Hindlimb muscle (tissue), 1 donor: ENCODE measurements at places on chromosomes 2 and 18. TPM values are rescaled to one million over a fixed set of nuclear protein-coding genes. Genes with fewer than 3 reads are reported as not detected.

DNA sequence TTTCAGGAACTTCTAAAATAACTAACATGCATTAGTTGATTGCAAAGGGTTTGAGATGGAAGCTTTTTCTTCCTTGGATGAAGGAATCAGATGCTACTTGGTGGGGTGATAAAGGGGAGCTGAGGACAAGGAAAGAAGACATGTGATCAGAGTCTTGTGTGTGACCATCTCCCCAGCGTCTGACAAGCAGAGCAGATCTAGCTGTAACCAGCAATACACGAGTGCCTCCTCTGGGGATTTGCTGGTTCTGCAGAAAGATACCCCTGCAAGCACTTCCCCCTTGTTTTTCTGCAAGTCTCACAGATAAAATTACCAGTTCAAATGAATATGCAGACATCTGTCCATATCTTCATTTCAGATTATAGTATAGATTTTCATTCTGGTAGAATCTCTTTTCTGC is 2.7 kb downstream of the CDH7 start:
- DNase-seq = peak; percentile 18

GRCh38 chr2:197846777-197847176 is 42.4 kb downstream of the PLCL1 start:
- no peak for DNase-seq

SRD5A2 gene
- not detected for polyA plus RNA-seq

FAM110C gene
- polyA plus RNA-seq = 0.94 TPM
